ENCODE measurements at places on chromosomes 4 and X.

DNA sequence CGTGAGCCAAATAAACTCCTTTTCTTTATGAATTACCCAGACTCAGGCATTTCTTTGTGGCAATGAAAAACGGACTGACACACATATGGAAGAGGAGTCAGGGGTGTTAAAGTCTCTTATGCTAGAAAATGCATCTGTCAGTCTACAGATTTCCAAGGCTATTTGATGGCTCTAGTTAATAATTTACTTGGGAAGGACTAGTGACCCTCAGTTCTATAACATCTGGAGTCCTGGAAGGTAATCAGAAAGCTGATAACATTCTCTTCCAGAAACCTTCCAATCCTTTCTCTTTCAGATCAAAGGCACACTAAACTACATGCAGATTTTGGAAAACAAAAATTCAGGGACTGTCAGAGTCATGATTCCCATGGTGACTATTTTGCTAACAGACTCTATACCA is 142.0 kb upstream of the TEX13D start:
- no peak for DNase-seq

GRCh38 chr4:148056879-148057278 is 325.0 kb downstream of the ARHGAP10 start:
- no peak for DNase-seq

- no peak for DNase-seq
Measured at GRCh38 chrX:69072486-69073006, 92.7 kb downstream of the PJA1 start.

DNA sequence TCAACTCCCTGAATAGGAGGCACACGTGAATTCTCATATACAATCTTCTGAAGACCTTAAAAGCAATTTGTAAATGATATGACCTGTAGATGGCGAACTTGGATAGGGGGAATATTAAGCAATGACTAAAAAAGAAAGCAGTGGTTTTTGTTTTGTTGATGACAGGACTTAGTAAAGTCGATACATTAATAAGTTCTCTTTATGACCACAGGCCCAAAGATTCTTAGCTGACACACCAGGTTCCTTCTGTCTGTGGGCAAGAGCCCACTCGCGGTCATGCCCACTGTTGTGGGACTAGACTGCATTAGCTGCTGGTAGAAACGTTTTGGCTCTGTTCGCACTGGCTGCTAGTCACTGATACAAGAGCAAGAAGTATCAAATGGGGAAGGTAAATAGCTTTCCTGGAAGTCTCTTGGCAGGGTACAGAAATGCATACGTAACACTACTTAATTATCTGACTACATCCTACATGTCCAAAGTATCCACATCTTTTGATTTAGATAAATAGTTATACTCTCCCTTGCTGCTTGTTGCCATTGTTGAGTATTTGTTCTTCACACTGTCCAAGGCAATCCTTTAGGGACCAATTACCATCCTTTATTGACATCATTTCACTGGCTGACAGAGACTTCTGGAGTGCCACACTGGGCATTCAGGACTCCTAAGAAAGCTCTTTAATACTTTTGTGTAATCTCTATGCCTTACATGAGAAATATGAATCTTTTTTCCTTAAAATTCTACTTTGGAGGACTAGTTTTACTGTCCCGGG is 31.0 kb downstream of the ALPK1 start:
- no peak for DNase-seq

DNA sequence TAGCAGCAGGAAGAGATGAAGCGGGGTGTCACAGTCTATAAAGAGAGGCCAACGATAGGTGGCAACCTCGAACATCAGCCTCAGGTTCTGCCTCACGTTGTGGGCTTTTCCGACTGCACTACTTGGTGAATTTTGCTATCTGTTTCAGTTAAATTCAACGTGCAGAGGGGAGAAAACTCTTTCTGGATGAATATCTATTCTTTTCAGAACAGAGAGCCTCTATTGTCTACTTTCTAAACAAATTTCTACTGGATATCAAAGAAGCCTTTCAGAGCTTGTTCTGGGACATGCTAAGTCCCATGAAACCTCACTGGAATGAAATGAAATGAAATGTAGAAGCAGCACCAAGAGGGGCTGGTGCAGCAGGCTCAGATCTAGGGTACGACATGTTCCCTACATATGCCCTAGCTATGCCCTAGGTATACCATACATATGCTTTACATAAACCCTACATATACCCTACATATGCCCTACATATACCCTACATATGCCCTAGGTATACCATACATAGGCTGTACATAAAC is 116.5 kb upstream of the TRIM2 start:
- DNase-seq = no peak

- DNase-seq = no peak
Measured at GRCh38 chr4:110014233-110014632, 101.5 kb downstream of the EGF start.

- no peak for DNase-seq
Measured at GRCh38 chr4:167239627-167240026, 5.3 kb upstream of the SPOCK3 start.

- no peak for DNase-seq
Measured at GRCh38 chrX:118755633-118756032, 28.2 kb downstream of the IL13RA1 start.

DNA sequence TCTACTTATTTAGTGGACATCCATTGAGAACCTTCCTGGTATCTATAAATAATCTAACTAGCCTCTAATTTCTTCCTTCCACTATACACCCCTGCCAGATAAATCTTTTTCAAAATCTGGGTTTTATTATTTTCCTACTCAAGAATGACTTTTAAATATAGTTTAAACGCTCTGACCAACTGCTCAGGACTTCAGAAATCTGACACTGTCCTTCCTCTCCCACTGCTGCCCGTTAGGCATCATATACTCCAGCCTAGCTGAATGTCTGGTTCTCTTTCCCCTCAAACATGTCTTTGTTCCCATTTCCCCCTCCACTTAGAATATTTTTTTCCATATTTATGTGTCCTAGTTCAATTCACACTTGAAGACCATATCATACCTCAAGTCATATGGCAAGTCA is 35.2 kb upstream of the CBLL2 start:
- DNase-seq = no peak

- no peak for DNase-seq
Measured at GRCh38 chr4:133152831-133153481, 3.9 kb downstream of the PCDH10 start.

Data from D721Med (cell line).